ENCODE measurements at places on chromosomes 7 and 10. TPM values are rescaled to one million over a fixed set of nuclear protein-coding genes. Genes with fewer than 3 reads are reported as not detected.

SCRN1 gene
- 100 TPM for total RNA-seq

FZD8 gene
- total RNA-seq: 7.0 TPM

STX1A gene
- total RNA-seq: 10.7 TPM

TRIM4 gene
- 24.5 TPM for total RNA-seq

CYP2C18 gene
- total RNA-seq: not detected

HOXA2 gene
- 0.18 TPM for total RNA-seq

CPA2 gene
- not detected for total RNA-seq

NANOS1 gene
- 0.14 TPM for total RNA-seq

ERCC6 gene
- 16.1 TPM for total RNA-seq

SPDYE9 gene
- total RNA-seq: not detected

VPS50 gene
- 28.3 TPM for total RNA-seq

PSD gene
- 6.3 TPM for total RNA-seq

MSMB gene
- not detected for total RNA-seq

CYP2E1 gene
- 0.37 TPM for total RNA-seq

ATG9B gene
- total RNA-seq: 0.37 TPM

TCERG1L gene
- not detected for total RNA-seq

IFIT1B gene
- not detected for total RNA-seq

WNT8B gene
- not detected for total RNA-seq

VPS37D gene
- total RNA-seq: 5.7 TPM

ANKRD61 gene
- not detected for total RNA-seq

ANKRD1 gene
- total RNA-seq: 0.18 TPM

CFAP58 gene
- 1.3 TPM for total RNA-seq

SYT15 gene
- total RNA-seq: 0.92 TPM

ADIRF gene
- total RNA-seq: 110 TPM

GCK gene
- total RNA-seq: 1.0 TPM

SEMA4G gene
- total RNA-seq: 0.92 TPM

Data from smooth muscle cell of bladder (primary cell).